ENCODE measurements at places on chromosomes 2 and 18.
A peak's percentile ranks its signal among the peaks of the same experiment; 100 is the strongest.

DNA sequence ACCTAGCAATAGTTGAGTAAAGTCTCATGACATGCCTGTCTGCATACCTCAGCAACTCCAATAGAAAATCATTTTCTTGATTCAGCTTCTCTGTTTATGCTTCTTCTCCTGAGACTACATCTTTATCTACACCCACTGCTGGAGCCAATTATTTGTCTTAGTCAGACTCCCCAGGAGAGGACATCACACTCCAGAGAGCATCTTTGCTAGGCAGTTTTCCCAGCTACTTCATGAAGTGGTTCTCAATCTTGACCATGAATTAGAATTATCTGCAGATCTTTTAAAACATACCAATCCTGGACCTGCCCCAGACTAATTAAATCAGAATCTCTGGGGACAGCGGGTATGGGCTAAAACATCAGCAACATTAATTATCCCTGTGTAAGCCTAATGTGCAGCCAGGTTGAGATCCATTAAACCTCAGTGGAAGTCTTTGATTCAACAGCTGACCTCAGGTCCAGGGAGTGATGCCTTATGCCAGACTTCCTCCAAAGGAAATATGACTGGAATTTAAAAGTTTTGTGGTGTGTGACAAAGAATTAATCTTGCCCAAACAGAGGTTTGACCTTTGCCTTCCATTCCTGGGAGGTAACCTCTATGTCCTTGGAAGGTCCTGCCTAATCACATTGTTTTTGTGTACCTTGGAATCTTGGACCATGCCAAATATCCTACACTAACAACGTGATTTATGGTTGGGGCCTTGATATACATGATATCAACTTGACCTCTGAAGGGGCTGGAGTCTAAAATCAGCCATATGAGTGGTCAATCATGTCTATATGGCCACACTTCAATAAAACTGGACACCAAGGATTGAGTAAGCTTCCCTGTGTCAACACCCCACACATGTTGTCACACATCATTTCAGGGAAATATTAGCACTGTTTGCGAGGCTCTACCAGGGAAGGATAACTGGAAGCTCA is 99.3 kb upstream of the DNAJC10 start:
- DNase-seq, result no peak

- no peak for DNase-seq
Observed at GRCh38 chr2:134869946-134870736, 31.7 kb downstream of the ACMSD start.

DNA sequence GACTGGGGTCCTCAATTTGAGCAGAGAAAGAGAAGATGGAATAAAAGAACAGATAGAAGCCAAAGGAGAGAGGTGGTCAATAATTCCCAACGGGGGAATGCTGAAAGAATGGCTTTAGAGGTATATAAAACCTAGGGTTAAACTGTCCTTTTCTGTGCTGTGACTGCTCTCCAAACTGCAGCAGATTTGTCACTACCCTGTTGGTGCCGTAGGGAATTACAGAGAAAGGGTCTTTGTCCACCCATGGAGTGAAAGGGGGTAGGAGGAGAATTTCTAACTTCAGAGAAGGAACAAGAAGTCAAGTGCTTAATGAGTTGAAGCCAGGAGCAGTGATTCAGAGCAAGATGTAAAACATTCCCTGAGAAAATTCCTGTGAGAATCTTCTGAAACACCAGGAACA is 486.5 kb downstream of the NUP35 start:
- no peak for DNase-seq

DNA sequence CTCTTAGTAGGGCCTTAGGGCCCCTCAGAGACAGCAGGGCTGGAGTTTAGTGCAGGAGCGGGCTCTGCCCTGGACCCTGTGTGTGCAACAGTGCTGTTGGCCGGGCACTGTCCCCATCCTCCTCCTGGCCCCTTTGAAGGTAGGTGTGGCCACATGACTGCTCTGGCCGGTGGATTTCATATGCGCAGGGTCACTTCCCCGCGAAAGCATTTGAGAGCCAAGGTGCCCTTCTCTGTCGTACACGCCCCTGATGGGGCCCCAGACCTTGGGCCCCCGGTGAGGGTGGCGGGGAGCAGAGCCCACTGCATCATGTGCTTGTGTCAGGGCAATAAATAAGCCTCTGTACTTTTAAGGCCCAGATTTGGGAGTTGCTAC is 15.5 kb downstream of the TMEM177 start:
- DNase-seq, result no peak

- DNase-seq, result no peak
Observed at GRCh38 chr2:146850746-146851145, 994.1 kb upstream of the ACVR2A start.

DNA sequence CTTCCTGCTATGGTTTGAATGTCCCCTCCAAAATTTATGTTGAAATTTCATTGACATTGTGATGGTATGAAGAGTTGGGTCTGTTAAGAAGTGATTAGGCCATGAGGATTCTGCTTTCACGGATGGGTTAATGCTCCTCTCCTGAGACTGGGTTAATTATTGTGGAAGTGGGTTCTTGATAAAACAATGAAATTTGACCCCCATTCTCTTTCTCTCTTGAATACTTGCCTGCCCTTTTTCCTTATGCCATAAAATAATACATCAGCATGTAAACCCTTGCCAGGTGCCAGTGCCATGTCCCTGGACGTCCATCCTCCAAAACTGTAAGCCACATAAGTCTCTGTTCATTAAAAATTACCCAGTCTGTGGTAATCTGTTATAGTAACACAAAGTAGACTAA is 352.8 kb downstream of the LRRTM4 start:
- DNase-seq, result no peak

GRCh38 chr2:70049255-70049654 is 38.0 kb upstream of the PCBP1 start:
- no peak for DNase-seq

DNA sequence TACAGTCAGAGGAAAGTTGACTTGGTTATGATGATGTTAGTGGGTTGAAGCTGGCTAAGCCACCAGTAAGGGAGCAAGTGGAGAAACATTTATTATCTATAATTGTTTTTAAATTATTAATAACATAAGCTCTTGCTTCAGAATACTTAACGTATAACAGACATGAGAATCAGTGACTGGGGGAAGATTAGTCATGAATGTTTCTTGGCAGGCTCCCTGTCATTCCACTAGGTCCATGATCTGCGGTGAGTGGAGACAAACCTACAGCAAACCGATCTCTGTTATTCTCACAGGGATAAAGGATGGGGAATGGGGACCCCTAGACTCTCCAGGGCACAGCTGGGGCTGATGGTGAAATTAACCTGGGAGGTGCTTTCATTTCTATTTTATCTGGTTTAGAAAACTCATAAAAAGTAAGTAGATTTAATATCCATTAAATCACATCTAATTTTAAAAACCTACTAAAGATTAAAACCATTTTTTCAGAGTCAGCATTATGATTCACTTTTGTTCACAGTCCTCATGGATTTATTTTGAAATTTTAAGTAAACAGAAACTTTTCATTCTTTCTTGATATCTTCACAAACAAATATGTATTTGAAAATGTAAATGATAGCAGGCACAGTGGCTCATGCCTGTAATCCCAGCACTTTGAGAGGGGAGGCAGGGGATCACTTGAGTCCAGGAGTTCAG is 420.3 kb downstream of the PTPRM start:
- no peak for DNase-seq

GRCh38 chr18:24936691-24937090 is 415.3 kb downstream of the ZNF521 start:
- DNase-seq, result no peak

GRCh38 chr2:132814651-132815050 is 144.6 kb upstream of the LYPD1 start:
- DNase-seq, result no peak

GRCh38 chr2:215777465-215778044 is 235.8 kb downstream of the MREG start:
- DNase-seq, result no peak

- DNase-seq, result no peak
Observed at GRCh38 chr2:54347622-54348021, 91.6 kb upstream of the TSPYL6 start.

- no peak for DNase-seq
Observed at GRCh38 chr2:229489016-229489415, 217.9 kb upstream of the PID1 start.

- DNase-seq, result peak; percentile 42
Observed at GRCh38 chr2:11533278-11534070, at the start of gene GREB1. GREB1 (plus strand) TSS chr2:11534045; CDS start chr2:11556615, 22,570 bp downstream.

- no peak for DNase-seq
Observed at GRCh38 chr2:160432633-160433032, 61.0 kb downstream of the RBMS1 start.

DNA sequence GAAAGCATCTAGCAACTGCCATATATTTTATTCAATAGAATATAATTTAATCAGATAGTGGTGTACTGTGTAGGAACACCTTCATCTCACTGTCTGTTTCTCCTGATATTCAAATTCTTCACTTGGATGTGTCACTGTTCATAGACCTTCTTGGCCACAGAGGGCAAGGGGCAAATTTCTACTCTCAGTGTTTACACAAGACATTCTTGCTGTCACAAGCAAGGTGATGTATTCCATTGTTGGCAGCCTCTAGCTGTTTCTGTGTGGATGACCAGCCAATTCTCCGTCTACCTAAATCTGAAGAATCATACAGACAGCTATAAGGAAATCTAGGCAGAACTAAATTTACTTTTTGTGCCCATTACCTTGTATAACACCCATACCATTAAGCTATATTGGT is 948.3 kb downstream of the CNTNAP5 start:
- DNase-seq, result no peak

DNA sequence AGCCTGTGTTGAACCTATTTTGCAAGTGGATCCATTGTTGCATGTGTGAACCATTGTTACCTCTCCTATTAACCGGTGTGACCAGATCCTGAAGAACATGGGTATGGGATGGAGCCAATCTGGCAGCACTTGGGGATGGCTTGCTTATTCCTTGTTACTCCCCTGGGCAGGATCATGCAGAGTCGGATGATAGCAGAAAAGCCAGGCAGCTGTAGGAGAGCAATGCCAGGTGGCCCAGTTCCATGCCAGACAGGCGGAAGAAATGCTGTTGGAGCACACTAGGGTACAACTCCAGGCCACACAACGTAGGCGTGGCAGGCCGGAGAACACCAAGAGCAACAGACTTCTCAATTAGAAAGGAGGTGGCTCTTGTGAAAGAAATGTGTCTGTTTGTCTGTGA is 16.3 kb upstream of the MYO1B start:
- no peak for DNase-seq

DNA sequence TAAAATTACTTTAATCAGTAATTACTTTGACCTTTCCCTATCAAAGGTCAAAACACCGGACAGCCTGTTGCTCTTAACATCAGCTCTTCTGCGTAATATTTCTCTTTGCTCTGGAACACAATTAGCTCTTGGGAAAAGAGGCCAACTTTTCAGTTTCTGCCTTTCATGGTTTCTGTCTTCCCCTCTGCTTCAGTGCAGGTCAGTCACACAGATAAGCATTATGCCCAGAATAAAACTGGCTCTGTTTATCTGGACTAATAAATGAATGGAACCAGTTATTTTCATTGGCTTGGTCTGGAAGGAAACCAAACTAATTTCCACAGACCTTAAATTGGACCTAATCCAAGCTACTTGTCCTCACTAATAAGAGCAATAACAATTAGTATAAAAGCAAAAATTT is 26.2 kb upstream of the GALNT3 start:
- no peak for DNase-seq

GRCh38 chr2:181161615-181162014 is 181.2 kb downstream of the UBE2E3 start:
- DNase-seq, result no peak

GRCh38 chr2:236211296-236211695 is 43.1 kb upstream of the GBX2 start:
- DNase-seq, result no peak

- DNase-seq, result no peak
Observed at GRCh38 chr2:150572961-150573395, 85.5 kb upstream of the RND3 start.

- DNase-seq, result no peak
Observed at GRCh38 chr18:39624961-39625360, 2059.4 kb upstream of the CELF4 start.

DNA sequence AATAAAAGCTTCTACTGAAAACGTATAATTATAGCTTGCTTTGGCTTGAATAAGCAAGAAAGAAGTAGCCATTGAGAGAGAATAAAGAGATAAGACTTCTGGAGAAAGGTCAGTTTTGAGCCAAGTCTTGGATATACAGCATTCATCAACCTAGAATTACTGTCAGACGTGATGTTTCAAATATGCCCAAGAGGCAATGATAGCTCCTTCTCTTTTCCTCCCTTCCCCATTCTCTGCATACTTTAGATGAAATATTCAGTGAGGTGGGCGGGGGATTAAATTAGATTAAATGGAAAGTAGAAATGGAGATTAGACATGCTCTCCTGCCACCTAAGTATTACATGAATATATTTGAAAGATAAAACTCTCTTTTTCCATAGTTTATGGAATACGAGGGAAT is 8.7 kb downstream of the ANTXR1 start:
- DNase-seq, result no peak

DNA sequence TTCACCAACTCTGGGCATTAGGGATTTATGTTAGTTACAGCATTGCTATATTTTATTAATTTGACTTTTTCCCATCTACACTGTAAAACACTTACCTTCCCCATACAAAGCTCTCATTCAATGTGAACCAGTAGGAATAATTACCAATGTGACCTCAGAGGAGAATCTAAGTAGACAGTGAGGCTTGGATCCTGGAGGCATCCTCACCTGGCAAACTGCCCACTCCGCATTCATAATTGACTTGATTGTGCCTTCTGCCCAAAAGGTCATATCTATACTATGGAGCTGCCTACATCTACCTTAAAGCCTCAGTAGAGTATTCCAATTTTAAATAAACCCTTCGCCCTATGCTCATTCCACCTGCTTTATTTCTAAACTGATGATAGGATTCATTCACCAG is 45.4 kb upstream of the SCN1A start:
- DNase-seq, result no peak

GRCh38 chr2:101305492-101306078 is 2.9 kb downstream of the RNF149 start:
- DNase-seq, result no peak

- DNase-seq, result no peak
Observed at GRCh38 chr2:45930396-45930792, 278.9 kb downstream of the PRKCE start.

DNA sequence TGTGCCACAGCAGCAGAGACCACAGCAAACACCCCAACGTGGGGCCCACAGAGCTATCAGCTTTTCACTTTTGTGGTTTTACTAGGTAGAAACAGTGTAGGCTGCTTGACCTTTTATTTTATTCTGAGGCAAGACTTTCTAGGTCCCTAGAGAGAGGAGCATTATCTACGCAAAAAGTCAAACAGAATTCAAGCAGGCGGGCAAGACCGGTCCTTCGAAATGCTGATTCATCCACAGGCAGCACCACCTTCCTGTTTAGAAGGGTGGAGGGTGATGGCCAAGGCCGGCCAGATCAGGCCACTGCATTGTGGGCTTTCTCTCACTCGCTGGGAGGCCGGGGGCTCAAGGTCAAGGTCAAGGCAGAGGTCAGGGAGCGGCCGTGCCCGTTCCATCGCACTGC is 573.0 kb downstream of the GALR1 start:
- no peak for DNase-seq

GRCh38 chr18:30562231-30562630 is 480.3 kb downstream of the DSC3 start:
- DNase-seq, result no peak
